ENCODE measurements at places on chromosomes 12 and 14.

GRCh38 chr12:128771681-128772080, 52.1 kb downstream of the SLC15A4 start:
- DNase-seq: no peak

GRCh38 chr14:100887728-100888335, 15.7 kb downstream of the RTL1 start:
- DNase-seq: no peak

DNA sequence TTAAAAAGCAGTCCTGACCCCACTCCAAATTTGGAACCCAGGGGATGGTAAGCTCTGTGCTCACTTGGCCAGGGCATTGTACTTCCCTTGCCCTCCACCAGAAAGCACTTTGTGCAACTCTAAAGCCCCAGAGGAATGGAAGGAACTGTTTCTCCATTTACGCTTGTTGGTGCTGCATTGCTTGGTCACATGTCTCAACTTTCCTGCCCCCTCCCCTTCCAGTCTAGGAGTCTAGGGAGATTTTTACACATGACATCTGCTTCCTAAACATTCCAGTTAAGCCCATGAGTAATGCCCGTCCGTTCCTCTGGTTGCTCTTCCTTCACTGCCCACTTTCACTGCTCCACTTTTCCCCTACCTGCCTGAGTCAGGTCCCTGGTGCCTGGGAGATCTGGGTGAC, 92.6 kb upstream of the MAP1LC3B2 start:
- DNase-seq: no peak

- no peak for DNase-seq
Measured at GRCh38 chr14:49287004-49287403, 299.2 kb downstream of the RPS29 start.

GRCh38 chr14:51663783-51664326, 12.1 kb downstream of the FRMD6 start:
- DNase-seq: no peak

- no peak for DNase-seq
Measured at GRCh38 chr12:94404854-94405253, 54.8 kb downstream of the CEP83 start.

- DNase-seq: no peak
Measured at GRCh38 chr14:72217135-72217534, 284.9 kb downstream of the RGS6 start.

DNA sequence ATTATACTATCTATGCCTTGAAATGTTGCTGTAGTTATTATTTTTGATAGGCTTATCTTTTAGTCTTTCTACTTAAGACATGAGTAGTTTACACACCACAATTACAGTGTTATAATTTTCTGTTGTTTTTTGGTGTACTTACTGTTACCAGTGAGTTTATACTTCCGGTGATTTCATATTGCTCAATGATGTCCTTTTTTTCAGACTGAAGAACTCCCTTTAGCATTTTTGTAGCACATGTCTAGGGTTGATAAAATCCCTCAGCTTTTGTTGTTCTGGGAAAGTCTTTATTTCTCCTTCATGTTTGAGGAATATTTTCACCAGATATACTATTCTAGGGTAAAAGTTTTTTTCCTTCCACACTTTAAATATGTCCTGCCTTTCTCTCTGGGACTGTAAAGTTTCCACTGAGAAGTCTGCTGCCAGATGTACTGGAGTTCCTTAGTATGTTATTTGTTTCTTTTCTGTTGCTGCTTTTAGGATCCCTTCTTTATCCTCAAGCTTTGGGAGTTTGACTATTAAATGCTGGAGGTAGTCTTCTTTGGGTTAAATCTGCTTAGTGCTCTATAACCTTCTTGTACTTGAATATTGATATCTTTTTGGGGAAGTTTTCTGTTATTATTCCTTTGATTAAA, 41.5 kb upstream of the FERMT2 start:
- DNase-seq: no peak

- DNase-seq: peak; percentile 46
Measured at GRCh38 chr12:48995086-48995879, 3.9 kb downstream of the DDN start.

DNA sequence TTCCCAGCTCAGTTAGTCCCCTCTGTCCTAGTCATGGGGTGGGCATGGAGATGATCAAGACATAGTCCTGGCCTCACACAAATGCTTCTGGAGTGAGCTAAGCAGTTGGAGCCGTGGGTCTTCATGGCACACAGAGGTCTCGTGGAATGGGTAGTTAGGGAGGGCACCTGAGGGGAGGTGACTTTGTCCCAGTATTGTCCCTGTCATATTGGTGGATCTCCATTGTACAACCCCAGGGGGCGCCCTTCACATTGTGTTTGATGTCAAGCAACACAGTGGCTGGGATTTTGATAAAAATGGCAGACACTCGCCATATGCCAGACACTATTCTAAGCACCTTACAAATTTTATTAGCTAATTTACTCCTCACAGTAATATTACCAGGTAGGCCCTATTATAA, 175.4 kb upstream of the LHX5 start:
- no peak for DNase-seq

DNA sequence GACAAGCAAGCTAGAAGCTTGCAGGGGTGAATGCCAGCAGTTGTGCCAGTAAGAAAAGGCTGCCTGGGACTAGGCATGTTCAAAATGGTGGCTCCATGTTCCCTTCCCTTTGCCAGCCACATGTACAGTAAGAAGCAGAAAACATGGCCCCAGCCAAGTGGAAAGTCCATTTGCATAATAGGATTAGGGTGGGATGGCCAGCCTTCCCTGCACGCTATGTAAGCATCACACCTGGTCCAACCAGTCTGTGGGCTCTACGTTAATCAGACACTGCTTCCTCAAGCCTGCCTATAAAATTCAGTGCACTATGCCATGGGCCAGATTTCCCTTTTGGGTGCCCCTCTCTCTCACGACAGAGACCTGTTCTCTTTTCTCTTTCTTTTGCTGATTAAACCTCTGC, 288.4 kb downstream of the GXYLT1 start:
- no peak for DNase-seq

DNA sequence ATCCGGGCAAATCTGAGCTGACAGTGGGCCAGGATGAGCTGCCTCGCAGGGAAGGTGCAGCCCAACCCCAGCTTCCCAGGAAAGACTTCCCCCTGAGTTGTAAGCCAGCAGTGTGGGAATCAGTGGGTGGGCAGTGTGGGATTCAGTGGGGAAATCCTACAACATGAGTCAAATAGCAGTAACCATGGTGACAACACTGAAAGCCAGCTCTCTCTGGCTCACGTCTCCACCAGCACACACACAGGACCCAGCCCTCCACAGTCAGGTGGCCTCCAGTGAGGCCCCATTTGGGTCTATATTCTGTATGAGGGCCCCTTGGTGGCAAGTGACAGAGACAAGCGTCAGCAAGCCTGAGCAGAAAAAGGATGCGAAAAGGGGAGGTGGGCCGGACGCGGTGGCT, 6.0 kb upstream of the LGALS3 start:
- DNase-seq: no peak

GRCh38 chr12:107523775-107524535, 161.6 kb upstream of the PWP1 start:
- DNase-seq: no peak

GRCh38 chr12:32083489-32083888, 23.2 kb upstream of the BICD1 start:
- no peak for DNase-seq

DNA sequence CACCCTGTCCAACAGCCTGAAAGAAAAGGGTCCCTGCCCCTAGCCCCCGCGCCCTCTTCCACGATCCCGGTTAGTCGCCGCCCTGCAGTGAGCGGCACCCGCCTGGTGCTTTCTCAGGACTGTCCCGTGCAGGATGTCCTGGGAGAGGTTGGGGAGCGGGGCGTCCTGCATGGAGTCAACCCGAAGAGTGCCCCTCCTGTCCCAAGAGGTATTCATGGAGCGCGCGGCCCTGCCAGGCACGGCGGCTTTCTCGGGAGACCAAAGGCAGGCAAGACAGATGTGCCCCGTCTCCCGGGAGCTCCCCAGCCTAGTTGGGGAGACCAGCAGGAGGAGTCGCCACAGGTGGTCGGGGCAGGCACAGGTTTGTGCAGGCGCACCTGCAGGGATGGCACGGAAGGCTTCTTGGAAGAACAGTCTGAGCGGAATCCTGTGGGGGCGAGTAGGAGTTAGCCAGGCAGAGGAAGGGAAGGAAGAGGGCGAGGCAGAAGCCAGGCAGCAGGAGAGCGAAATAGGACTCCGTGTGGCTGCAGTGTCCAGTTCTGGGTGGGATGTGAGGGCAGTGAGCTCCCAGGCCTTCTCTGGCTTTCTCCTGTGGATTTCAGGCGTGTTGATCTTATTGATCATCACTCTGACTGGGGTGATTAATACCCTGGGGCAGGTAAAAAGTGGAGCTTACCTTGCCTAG, 723 bp downstream of the SIVA1 start:
- DNase-seq: no peak

GRCh38 chr12:9741726-9742125, 8.8 kb upstream of the CLECL1 start:
- DNase-seq: peak; percentile 89

DNA sequence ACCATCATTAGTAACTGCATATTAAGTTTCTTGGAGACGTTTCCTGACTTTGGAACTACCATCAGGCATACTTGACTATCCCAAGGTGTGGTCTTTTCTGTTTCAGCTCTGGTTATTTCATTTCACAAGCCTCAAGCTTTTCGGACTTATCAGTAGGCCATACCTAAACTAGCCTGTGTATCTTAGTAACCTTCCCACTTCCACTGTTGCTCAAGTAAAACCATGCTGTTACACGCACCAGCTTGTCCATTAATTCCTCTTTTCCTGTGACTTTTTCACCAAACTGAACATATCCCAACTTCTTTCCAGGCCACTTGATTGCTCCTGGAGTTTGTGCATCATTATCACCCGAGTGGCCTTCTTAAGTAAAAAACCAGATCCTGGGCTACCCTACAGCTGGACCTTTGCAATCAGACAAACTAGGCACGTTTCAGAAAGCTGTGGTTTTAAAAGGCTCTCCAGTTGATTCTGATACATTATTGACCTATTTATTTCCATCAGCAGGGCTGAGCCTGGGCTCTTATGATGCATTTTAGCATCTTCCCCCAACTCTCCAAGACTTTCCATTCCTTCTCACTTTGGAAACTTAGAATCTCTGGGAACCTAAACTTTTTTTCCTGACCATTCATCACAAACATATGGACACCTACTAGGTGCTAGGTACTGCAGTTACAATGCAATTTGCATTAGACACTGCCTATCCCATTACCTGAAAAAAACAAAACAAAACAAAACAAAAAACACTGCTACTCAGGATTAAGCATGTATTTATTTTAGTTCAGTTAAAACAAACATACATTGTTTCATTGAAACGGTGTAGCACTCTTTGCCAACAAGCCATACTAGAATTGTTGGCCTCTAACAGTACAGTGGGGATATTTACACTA, 14.9 kb downstream of the SLC38A2 start:
- DNase-seq: no peak

DNA sequence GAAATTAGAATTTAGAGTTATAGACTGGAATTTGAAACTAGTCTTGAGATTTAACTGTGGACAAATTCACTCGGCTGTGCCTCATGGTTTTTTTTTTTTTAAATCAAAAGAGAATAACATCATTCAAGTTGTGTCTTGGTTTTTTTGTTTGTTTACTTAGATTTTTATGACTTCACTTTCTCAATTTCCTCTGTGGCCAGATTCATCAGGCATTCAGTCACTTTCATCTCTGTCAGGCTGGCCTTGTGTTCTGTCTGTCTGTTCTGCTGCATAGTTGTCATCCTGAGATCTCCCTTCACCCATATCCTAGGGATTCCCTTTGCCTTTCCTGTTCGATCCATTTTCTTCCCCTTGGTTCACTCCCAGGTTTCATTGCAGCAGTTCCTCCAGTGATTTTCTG, 10.0 kb downstream of the MARK3 start:
- DNase-seq: no peak

DNA sequence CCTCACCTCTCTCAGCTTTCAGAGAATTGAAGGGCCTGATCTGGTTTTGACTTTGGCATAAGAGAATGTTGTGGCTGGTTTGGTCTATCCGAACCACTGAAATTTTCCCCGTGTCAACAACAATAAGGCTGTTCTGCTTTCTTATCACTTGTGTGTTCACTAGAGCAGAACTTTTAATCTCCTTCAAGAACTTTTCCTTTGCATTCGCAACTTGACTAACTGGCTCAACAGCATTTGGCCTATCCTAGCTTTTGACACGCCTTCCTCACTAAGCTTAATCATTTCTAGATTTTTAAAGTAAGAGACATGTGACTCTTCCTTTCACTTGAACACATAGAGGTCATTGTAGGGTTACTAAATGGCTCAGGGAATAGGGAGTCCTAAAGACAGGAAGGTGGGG, 25.9 kb upstream of the EDDM3A start:
- DNase-seq: no peak

DNA sequence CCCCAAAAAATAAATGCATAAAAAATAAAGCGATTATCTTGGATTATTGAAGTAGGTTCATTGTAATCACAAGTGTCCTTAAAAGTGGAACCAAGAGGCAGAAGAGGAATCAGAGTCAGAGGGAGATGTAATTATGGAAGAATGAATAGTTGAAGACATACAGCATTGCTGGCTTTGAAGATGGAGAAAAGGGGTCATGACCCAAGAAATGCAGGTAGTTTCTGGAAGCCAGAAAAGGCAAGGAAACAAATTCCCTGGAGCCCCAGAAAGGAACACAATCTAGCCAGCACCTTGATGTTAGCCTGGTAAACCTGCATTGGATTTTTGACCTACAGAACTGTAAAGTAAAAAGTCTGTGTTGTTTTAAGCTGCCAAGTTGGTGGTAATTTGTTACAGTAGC, 57.5 kb upstream of the PTGR2 start:
- no peak for DNase-seq

DNA sequence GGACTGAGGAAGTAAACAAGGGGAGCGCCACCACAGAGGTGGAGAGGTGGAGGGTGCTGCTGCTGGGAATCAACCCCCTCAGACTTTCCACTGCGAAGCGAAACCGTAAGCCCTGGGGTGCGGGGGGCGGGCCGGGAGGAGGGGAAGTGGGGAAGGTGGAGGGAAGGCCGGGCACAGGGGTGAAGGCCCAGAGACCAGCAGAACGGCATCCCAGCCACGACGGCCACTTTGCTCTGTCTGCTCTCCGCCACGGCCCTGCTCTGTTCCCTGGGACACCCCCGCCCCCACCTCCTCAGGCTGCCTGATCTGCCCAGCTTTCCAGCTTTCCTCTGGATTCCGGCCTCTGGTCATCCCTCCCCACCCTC, at the start of gene LAG3:
Gene LAG3 (plus strand): TSS at position 190 of the 365 bp plus-strand sequence. CDS start 333 bp downstream, outside the sequence.
- peak; percentile 76 for DNase-seq

GRCh38 chr12:116040402-116040801, 237.1 kb downstream of the MED13L start:
- no peak for DNase-seq

GRCh38 chr12:54421175-54421878, 2.3 kb upstream of the ITGA5 start:
- no peak for DNase-seq

DNA sequence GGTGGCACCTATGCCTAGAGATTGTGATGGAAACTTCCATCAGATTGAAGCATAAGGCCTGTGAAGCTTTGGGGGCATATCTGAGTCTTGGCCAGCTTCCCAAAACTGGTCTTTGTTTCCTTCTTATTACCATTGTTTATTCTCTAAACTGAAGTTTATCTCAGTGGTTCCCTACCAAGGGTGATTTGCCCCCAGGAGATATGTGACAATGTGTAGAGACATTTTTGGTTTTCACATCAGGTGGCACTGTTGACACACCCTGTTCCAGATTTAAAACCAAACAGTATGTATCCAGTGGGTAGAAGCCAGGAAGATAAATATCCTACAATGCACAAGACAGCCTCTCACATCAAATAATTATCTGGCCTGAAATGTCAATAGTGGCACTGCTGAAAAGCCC, 22.1 kb downstream of the RASSF9 start:
- no peak for DNase-seq

- DNase-seq: no peak
Measured at GRCh38 chr12:100515968-100516367, 42.3 kb downstream of the NR1H4 start.

GRCh38 chr14:103346286-103346685, 12.2 kb downstream of the EIF5 start:
- DNase-seq: no peak

Measured in CD4-positive, alpha-beta T cell treated with Interferon alpha-2 for 1 hour (primary cell).